Panc1 (cell line): ENCODE measurements at places on chromosomes 5 and 9.
A peak's percentile ranks its signal among the peaks of the same experiment; 100 is the strongest.

DNA sequence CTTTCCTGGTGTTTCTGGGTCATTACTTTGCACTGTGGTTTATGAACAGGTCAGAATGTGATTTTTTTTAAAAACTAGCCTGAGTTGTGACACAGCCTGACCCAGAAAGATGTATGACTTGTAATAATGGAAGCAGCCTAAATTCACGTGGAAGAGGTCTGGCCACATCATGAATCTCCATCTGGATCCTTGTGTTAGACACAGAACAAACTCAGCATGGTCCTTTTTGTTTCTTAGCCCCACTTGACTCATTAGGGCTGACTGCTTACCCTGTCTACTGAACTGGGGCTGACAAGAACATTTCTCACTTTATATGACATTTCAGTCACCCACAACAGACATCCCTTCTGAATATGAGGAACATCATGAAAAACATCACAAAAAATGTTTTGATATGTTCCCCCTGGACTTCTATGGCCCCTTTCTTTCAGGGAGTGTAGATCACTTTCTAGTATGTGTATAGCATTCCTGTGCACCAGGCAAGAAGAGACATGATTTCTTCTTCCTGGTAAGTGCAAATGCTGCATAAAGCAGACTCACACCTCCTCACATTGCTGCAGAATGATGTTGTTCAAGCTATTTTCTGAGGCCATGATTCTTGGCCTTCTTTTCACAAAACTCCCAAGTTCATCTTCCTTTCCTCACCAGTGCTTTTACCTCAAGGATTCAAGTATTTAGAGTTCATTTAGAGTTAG lies 52.3 kb downstream of the ZNF622 start:
- no peak for DNase-seq

DNA sequence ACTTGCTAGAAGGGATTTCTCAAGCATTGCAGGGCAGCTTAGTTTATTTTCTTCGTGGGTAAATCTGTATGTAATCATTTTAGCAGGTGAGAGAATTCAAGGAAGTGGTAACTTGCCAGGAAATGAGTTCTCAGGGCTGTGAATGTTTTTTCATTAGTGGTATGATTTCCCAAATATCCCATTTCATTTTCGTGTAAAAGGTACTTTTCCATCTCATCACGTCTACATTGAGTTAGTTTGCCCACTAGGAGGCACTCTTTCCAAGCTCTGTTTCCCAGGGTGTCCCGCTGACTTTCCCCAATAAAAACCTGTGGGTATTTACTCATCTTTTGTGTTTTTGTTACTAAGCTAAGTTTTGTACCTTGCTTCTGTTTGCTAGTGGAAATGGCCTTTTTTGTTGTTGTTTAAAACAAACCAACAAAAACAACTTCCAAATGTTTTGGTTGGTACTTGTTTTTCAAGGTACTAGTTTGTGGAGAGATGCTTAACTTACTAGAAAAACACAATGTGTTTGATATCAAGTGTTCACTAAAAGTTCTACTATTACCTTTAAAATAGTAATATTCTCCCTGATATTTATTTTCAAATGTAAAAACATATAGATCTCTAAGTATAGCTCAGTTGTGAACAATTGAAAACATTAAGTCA lies 373.6 kb downstream of the ADGRV1 start:
- DNase-seq: peak; percentile 48

DNA sequence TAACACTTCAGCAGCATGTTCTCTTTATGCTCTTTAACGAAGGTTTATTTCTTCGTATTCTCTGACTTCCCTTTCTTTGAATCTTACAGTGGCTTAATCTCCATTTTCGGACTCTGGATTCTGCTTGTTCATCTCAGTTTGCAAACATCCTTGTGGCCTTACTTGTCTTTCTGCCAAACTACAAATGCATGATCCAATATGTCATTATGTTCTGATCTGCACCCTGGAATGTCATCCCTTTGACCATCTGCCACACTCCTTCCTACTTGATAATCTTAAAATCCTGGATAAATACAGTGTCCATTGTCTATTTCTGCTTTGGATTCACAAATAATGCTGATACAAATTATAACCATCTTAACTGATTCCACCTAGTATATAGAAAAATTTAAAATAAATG lies 499.2 kb downstream of the CDH18 start:
- DNase-seq: no peak

DNA sequence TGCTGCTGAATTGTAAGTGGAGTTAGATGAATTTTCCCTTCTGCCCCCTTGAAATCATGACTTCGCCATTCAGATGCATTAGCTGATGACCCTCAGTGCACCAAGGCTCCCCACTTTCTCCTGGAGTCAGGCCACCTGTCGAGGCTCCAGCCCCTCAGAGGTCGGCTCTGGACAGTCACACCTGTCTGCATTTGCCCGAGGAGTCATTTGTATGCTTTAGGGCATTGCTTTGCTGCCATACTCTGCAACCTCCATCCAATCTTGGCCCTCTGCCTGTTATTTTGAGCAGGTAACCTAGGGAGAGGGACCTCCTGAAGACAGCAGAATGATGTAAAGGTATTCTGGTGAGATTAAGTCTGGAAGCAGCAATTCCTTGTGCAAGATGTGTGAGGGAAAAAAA lies 144.8 kb downstream of the MACROH2A1 start:
- DNase-seq: no peak

DNA sequence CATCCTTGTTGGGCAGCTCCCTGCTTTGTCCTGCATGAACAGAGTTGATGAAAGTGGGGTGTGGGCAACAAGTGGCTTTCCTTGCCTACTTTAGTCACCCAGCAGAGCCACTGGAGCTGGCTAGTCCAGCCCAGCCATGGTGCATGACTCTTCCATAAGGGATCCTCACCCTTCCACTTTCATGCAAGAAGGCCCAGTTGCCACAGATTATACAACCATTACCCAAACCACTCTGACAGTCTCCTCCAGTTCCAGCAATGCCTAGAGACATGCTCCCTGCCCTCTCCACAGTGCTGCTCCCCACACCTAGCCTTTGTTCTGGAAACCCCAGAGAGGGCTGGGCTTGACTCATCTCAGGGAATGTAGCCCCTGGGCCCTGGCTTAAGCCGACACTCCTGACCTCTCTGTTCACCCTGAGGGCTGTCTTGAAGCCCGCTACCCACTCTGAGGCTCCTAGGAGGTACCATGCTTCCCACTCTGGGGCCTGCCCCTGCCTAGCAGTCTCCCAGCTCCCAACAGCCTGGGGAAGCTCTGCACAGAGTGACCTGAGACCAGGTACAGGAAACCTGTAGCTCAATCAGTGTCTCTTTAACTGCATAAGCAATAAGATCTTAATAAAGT lies 3.9 kb downstream of the SLC35A4 start:
- DNase-seq: no peak

DNA sequence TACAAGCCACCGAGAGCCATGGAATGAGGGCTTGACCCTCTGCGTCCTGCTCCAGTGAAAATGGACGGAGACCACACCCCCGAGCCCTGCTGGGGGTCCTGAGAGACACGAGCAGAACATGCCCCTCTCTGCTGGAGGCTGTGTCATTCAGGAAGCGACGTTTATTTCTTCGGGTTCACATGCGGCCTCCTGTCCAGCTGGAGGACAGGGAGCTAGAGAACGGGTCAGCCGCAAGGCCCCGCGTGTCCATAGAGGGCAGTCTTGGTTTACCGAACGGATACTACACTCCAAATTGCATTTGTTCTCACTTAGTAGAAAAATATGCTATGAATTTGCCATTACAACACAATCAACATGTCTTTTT lies 36.1 kb downstream of the MRPL36 start:
- DNase-seq: peak; percentile 28

GRCh38 chr9:32177396-32177795 lies 207.0 kb upstream of the ACO1 start:
- no peak for DNase-seq
